Calu3 (cell line): ENCODE measurements at places on chromosomes 7 and 10. TPM values are rescaled to one million over a fixed set of nuclear protein-coding genes. Genes with fewer than 3 reads are reported as not detected.

DNA sequence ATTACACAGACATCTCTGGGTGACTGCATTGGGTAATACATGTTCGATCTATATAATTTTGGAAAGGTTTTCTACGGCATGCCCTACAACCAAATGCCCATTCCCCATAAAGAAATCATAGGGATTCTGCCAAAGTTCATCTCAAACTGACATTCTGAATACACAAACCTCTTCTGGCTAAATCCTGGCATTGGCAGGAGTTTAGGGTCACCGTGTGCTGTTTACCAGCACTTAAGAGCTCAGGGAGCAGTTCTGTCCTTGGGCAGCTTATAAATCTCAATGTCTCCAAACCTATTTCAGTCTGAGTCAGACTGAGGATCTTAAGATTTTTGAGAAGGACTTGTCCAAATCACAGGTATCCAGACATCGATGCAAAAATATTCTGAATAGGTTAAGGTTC, 809.6 kb upstream of the LRRN3 start:
- no peaks in the 10 kb centered on the region for H3K36me3 ChIP-seq
- H3K4me1 ChIP-seq, result peaks cover 7% of the 10 kb centered on the region
- H3K4me3 ChIP-seq, result no peak overlapping the region
- DNase-seq, result no peak
- no peak overlapping the region for H3K27ac ChIP-seq
- no peaks in the 10 kb centered on the region for H3K27me3 ChIP-seq

- no peak overlapping the region for H3K27ac ChIP-seq
- DNase-seq, result no peak
- no peak overlapping the region for H3K4me3 ChIP-seq
- no peaks in the 10 kb centered on the region for H3K4me1 ChIP-seq
Observed at GRCh38 chr7:18834577-18834976, 282.9 kb downstream of the TWIST1 start.

DNA sequence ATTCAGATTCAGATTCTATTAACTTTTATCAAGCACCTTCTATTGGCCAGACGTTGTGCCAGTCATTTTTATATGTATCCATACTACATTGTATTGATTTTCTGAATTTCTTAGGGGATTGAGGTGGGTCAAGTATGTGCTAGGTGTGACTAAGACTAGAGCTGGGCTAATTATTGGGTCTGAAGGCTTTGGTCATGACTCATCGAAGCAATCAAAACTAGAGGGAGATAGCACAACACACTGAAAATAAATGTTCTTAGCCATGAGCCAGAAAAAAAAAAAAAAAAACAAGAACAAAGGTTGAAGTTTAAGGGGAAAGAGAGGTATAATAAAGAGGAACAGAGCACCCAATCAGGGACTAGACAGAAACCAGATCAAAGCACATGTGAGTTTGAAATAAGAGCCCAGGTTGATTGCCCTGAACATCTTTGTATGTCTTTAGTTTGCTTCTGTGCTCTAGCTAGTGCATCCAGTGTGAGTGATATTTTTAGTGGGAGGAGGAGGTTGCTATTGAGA, 171.6 kb upstream of the FOXP2 start:
- peaks cover 23% of the 10 kb centered on the region for H3K4me1 ChIP-seq
- peak overlapping the region; percentile 11 for H3K27ac ChIP-seq
- H3K36me3 ChIP-seq, result no peaks in the 10 kb centered on the region
- H3K27me3 ChIP-seq, result no peaks in the 10 kb centered on the region
- DNase-seq, result peak; percentile 31
- H3K4me3 ChIP-seq, result no peak overlapping the region

- no peaks in the 10 kb centered on the region for H3K27me3 ChIP-seq
- H3K27ac ChIP-seq, result no peak overlapping the region
- no peaks in the 10 kb centered on the region for H3K4me1 ChIP-seq
Observed at GRCh38 chr7:70893422-70893821, 238.5 kb upstream of the GALNT17 start.

DNA sequence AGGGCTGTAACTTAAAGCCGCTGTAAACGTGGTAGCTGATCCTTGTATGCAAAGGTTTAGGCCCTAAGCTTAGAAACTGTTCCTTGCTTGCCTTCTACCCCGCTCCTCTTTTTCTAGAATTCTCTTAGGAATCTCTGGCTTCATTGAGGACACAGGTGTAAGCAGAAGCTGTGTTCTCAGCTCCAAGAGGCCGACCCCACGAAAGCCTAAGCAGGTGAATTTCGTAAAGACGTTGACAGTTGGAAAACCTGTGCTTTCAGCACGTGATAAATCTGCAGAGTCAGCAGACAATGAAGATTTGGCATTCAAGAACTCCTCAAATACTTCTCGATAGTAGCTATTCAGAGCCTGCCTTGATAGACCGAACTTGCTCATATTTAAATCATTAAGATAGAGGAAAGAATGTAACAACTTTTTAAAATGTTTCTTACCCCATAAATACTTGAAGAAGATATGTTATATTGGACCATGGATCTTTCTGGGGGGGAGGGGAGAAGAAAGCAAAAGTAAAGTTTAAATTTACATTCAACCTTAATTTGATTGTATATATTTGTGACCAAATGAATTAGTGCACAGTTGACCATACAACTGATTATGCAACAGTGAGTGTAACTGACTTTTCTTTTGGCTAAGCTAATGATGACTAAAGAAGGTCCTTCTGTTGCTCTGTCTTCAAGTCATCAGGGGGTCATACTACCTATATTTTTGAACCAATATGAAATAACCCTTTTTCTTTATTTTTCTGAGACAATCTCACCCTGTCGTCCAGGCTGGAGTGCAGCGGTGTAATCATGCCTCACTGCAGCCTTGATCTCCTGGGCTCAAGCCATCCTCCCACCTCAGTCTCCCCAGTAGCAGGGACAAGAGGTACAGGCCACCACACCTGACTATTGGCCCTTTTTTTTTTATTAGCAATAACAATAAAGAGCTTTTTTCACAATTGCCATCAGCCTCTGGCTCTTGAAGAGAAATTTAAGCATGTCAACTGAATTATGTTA, 1.2 kb upstream of the GDI2 start:
- no peaks in the 10 kb centered on the region for H3K27me3 ChIP-seq
- peak; percentile 11 for DNase-seq
- peaks cover 13% of the 10 kb centered on the region for H3K4me1 ChIP-seq
- H3K36me3 ChIP-seq, result peaks cover 32% of the 10 kb centered on the region
- peak overlapping the region; percentile 97 for H3K27ac ChIP-seq

DNA sequence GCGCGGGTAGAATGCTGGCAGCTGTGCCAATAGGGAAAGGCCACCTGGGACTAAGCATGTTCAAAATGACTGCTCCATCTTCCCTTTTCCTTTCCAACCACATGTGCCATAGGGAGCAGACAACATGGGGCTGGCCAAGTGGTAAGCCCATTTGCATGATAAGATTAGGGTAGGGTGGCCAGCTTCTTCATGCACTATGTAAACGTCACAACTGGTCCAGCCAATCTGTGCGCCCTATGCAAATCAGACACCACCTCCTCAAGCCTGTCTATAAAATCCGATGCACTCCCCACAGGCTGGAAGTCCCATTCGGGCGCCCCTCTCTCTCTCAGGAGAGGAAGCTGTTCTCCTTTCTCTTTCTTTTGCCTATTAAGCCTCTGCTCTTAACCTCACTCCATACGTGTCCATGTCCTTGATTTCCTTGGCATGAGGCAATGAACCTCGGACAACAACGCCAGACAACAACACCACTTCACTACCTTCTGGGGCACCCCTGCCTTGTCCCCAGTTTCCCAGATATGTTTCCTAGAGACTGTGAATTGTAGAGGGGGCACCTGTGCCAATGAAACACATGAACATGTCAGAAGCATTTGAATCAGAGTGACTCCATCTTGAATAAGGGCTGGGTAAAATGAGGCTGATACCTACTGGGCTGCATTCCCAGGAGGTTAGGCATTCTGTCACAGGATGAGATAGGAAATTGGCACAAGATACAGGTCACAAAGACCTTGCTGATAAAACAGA, 19.1 kb upstream of the EXOC6 start:
- H3K4me1 ChIP-seq, result peaks cover 29% of the 10 kb centered on the region
- H3K27ac ChIP-seq, result no peak overlapping the region
- DNase-seq, result no peak
- no peaks in the 10 kb centered on the region for H3K36me3 ChIP-seq
- no peaks in the 10 kb centered on the region for H3K27me3 ChIP-seq

- no peaks in the 10 kb centered on the region for H3K36me3 ChIP-seq
- H3K27me3 ChIP-seq, result peaks cover 19% of the 10 kb centered on the region
- no peak for DNase-seq
- no peak overlapping the region for H3K27ac ChIP-seq
Observed at GRCh38 chr7:157529768-157530560, 193.2 kb downstream of the DNAJB6 start.

GAD2 gene
- total RNA-seq, result not detected in 2 replicates

BUB3 gene
- total RNA-seq, result 112 and 113 TPM in 2 replicates

LRRD1 gene
- total RNA-seq, result not detected in 2 replicates

MKX gene
- total RNA-seq, result 1.5 and 2.3 TPM in 2 replicates

TLX1 gene
- total RNA-seq, result not detected in 2 replicates

FXYD4 gene
- not detected in 2 replicates for total RNA-seq
